ENCODE measurements at places on chromosomes 16 and 17. TPM values are rescaled to one million over a fixed set of nuclear protein-coding genes. Genes with fewer than 3 reads are reported as not detected.

GRCh38 chr17:58277107-58277801 is 3.5 kb downstream of the MPO start:
- no peak overlapping the region for H3K27ac ChIP-seq
- no peaks in the 10 kb centered on the region for H3K27me3 ChIP-seq
- H3K36me3 ChIP-seq: no peaks in the 10 kb centered on the region
- no peak overlapping the region for H3K4me3 ChIP-seq
- no peaks in the 10 kb centered on the region for H3K4me1 ChIP-seq

GRCh38 chr17:77119668-77120301 is 21.0 kb upstream of the SEC14L1 start:
- peaks cover 45% of the 10 kb centered on the region for H3K4me1 ChIP-seq
- H3K4me3 ChIP-seq: no peak overlapping the region
- no peaks in the 10 kb centered on the region for H3K27me3 ChIP-seq

- no peaks in the 10 kb centered on the region for H3K36me3 ChIP-seq
- H3K27ac ChIP-seq: no peak overlapping the region
- no peak overlapping the region for H3K4me3 ChIP-seq
- no peak for DNase-seq
- no peaks in the 10 kb centered on the region for H3K27me3 ChIP-seq
These were observed 295.4 kb upstream of the AXIN2 start for GRCh38 chr17:65856865-65857264.

DNA sequence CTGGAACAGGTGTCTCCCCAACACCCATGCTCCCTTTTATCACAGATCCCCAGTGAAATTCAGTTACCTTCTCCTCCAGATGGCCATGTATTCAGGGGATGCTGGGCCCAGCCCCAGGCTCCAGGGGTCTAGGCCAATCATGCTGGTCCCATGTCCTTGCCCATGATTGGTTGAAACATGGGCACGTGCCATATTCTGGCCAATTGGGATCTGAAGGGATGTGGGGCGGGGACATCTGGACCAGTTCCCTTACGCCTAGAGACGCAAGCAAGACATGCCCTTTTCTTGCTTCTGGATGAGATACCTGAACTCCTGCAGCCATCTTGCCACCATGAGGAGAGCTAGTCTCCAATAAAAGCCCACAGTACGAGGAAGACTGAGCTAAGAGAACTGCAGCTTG is 31.0 kb upstream of the ST6GALNAC1 start:
- DNase-seq: no peak
- H3K36me3 ChIP-seq: no peaks in the 10 kb centered on the region
- H3K27ac ChIP-seq: no peak overlapping the region
- peaks cover 13% of the 10 kb centered on the region for H3K4me1 ChIP-seq
- H3K4me3 ChIP-seq: no peak overlapping the region

OR3A3 gene
- not detected for total RNA-seq

IGFALS gene
- not detected for total RNA-seq

HSD17B1 gene
- not detected for total RNA-seq

LRRC46 gene
- total RNA-seq: not detected

CPSF4L gene
- not detected for total RNA-seq

Data from gastrocnemius medialis (tissue), 4 donors.